ENCODE measurements at places on chromosomes 6 and 20.

DNA sequence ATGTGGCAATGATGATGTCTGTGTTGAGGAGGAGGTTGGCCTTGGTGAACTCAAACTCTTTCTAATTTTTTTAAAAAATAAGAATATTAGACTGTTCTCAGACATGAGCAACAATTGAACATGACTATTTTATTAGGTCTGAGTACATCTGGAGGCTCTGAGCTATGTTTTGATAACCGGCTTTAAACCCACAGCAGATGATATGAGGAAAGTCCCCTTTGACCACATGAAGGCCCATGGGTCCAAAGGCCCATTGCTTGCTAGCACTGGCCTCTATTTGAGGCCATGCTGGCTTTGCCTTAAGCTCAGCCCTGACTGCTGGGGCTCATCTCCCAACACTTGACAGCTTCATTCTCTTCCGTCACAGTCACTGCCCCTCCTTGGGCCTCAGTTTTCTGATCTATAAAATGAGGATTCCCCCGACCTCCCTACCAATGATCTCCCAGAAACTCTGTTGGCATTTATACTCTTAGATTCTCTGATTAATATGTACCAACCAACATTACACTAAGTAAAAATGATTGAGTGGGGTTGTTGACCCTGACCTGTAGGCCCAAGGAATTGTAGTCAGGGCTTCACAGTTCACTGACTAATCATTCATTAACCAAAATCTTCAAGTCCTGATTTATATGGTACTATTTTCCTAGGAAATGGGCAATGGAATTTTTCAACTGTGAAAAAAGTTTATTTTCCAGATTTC lies 23.9 kb upstream of the TINAG start:
- DNase-seq: no peak

DNA sequence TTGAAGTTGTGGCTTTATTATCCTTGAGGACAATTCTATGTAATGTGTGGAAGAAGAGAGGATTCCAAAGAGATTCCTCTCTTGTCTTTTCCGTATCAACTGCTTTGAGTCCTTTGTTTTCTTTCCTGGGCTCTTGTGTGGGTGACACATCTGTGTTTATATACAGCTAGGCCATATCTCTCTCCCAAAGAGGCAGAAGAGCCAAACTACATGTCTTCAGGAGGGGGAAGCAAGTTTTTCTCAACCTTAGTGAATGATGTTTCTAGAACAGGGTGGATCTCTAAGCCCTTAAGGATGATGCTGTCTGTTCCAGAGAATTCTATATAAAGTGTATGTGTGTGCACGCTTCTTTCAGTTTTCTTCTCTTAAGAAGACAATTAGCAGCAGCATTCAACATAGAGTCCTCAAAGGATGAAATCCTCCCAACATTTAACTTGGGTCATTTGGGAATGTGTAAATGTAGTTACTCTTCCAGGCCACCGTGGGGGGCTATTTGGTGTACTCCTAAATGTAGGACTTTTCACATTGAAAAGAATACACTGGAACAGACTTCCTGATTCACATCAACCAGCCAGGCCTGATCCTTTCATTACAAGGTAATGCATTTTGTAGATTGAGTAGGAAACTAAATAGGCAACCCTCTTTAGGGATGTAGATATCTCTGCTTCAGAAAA lies 92.8 kb upstream of the EEF1E1 start:
- no peak for DNase-seq

DNA sequence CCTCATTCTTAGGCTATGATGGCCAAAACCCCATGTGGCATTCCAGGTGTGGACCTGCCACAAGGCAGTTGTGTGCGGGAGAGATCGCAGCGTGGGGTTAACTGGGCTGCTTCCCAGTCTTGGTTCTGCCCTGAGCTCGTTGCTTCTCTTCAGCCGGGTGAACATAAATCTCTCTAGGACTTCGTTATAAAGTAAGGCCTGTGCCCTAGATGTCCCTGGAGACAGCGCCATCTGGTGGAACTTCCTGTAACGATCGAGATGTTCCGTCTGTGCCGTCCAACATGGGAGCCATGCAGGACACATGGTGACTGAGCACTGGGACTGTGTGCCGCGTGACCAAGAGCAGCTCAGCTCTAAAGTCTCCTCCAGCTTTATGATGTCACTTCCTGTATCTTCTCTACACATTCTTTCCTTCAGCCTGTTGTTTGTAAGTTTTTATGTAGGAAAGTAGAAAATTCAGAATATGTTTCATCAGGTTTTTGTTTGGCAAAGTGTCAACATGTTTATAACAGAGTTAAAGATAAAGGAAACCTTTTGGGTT lies 26.8 kb upstream of the RPP40 start:
- peak; percentile 94 for DNase-seq

GRCh38 chr6:159282421-159282820 lies 113.2 kb downstream of the FNDC1 start:
- no peak for DNase-seq

- peak; percentile 17 for DNase-seq
These were observed at the start of gene FNDC1 for GRCh38 chr6:159169193-159169555. FNDC1 (plus strand) TSS chr6:159169400; CDS start chr6:159169597, 197 bp downstream.

GRCh38 chr20:63831646-63831992 lies 555 bp upstream of the ZBTB46 start:
- no peak for DNase-seq

- no peak for DNase-seq
These were observed 52.2 kb downstream of the ZMYND8 start for GRCh38 chr20:47304287-47304686.

DNA sequence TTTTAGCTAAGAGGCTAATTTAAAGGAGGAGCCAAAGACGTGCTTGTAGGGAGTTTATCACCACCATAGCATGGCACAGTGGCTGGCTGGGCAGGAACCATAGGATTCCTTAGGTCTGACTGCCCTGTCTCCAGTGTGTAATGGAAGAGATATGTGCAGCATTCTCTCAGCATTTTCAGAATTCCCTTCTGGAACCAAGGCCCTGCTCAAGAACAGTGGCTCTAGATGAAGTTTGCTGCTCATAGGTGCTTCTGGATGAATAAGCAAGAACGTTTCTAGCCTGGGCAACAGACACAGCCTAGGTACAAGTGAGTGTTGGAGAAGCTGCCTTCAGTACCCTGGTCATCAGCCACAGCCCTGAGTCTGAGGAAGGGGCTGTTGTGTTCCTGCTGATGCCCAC lies 69.1 kb downstream of the LCA5 start:
- no peak for DNase-seq

GRCh38 chr6:137678451-137678850 lies 184.3 kb upstream of the OLIG3 start:
- DNase-seq: peak; percentile 35

- DNase-seq: no peak
These were observed 127.4 kb upstream of the LY86 start for GRCh38 chr6:6461138-6461537.
